ENCODE measurements at places on chromosomes 7 and 10.

- no peak for DNase-seq
Measured at GRCh38 chr10:80452069-80452468, 2.0 kb upstream of the TSPAN14 start.

GRCh38 chr7:21605008-21605585 lies 62.3 kb downstream of the DNAH11 start:
- no peak for DNase-seq

- no peak for DNase-seq
Measured at GRCh38 chr10:107362306-107362705, 197.8 kb upstream of the SORCS1 start.

DNA sequence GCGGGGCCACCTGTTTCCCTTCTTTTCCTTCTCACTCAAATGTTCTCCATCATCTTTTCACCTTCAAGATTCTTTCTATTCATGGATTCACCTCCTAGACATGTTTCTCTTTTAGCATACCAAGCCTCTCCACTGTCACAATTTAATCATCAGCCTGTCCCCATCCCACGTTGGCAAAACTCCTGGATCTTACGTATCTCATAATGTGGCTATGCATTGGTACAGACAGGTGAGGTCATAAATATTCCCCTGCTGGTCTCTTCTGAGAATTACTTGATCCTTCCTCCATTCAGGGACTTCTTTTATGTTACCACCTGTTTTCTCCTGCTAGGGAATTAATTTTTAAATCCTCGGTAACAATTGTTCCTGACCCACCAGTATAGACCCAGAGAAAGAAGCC lies 262.6 kb upstream of the NEBL start:
- no peak for DNase-seq

- no peak for DNase-seq
Measured at GRCh38 chr7:132541656-132542055, 34.6 kb downstream of the PLXNA4 start.

DNA sequence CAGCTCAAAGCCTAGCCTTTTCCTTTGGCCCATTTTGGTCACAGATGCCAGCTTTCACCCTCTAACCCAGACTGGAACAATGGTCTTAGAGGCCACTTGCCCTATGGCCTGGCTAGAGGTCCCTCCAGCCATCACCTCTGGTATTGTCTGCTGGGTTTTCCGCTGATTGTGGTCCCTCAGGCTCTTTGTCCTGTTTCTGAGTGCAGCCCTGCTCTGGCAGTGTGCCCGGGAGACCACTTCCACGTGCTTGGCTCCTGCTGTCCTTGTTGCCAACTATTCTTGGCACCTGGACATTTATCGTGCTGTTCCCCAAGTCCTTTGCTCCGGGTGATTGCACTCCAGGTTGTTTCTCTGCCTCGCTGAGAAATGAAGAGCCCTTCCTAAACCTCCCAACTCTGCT lies 53.3 kb upstream of the FAM180A start:
- DNase-seq, result no peak

- DNase-seq, result no peak
Measured at GRCh38 chr7:100156331-100157068, 2.0 kb downstream of the TRAPPC14 start.
